Stimulated activated CD4-positive, alpha-beta T cell treated with anti-CD3 and anti-CD28 coated beads, Interleukin-15, amount 100 ng/mL, for 1 hour (primary cell): ENCODE measurements at places on chromosomes 16 and 17.

DNA sequence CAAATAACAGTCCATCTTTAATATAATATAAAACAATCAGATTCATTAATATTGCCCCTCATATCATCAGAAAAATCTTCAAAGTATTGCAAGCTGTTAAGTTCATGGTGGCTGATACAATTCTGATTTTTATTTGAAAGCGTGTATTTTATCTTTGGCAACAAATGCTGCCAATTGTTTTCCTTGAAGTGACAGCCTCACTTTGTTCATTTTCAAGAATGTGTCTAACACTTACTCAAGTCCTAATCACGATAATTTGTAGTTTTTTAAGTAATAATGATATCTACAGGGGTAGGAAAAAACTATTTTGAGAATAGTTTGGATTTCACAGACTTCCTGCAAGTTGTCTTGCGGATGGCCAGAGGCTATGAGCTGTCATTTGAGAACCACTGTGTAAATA is 75.8 kb downstream of the HS3ST3B1 start:
- no peak for DNase-seq

DNA sequence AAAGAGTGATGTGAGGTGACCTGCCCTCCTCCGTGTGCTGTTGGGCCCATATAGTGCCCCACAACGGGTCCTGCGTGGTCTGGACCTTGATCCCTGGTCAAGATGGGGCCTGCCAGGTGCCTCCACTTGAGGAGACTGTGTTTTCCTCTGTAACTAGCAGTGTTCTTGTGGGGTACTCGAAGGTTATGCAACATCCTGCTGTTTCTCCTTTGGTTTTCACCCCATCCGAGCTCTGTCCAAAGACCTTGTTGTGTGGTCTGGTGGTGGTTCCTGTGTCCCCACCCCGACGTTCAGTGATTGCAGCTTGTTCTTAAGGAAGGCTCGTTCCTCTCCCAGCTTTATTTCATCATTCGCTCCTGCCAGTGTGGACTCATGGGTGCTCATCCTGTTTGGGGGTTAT is 38.7 kb upstream of the ZNF750 start:
- DNase-seq: no peak

GRCh38 chr17:78448356-78448993 is 70.0 kb downstream of the PGS1 start:
- DNase-seq: no peak

- no peak for DNase-seq
These were observed 24.4 kb downstream of the ATP6V0D1 start for GRCh38 chr16:67456391-67457081.

GRCh38 chr16:67429799-67430503 is 970 bp upstream of the HSD11B2 start:
- no peak for DNase-seq

DNA sequence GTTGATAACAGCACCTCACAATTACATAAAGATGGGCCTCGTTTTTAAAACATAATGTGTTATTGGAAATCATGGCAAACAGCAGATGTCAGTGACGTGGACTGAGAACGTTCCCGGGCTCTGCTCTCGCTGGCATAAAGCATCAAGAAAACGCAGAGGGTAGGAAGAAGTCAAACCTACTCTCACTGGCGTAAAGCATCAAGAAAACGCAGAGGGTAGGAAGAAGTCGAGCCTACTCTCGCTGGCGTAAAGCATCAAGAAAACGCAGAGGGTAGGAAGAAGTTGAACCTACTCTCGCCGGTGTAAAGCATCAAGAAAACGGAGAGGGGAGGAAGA is 110.6 kb downstream of the VPS53 start:
- DNase-seq: no peak

DNA sequence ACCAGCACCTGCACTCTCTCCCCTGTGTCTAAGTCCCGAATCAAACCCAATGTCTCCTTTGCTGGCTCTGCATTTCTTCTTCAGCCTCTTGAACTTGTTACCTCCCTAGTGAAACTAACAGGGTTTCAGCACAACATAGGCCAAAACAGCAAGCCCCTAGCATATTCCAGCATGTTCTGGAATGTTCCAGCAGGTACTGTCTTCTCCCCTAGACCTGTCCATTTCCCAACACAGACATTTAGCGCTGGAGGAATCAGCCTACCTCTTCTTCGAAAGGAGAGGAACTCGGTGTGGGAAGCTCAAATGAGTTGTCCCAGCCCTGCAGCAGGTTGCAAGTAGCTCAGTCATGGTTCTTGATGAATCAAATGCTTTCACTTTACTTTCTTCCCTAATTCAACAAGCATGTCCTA is 47.1 kb downstream of the LITAF start:
- no peak for DNase-seq

GRCh38 chr16:87874639-87875427 is 5.5 kb upstream of the SLC7A5 start:
- DNase-seq: peak; percentile 31

- peak; percentile 88 for DNase-seq
These were observed at the start of gene CCDC43 for GRCh38 chr17:44689477-44690217. Gene CCDC43 (minus strand): TSS chr17:44689776. CDS start chr17:44689753, 23 bp downstream.

DNA sequence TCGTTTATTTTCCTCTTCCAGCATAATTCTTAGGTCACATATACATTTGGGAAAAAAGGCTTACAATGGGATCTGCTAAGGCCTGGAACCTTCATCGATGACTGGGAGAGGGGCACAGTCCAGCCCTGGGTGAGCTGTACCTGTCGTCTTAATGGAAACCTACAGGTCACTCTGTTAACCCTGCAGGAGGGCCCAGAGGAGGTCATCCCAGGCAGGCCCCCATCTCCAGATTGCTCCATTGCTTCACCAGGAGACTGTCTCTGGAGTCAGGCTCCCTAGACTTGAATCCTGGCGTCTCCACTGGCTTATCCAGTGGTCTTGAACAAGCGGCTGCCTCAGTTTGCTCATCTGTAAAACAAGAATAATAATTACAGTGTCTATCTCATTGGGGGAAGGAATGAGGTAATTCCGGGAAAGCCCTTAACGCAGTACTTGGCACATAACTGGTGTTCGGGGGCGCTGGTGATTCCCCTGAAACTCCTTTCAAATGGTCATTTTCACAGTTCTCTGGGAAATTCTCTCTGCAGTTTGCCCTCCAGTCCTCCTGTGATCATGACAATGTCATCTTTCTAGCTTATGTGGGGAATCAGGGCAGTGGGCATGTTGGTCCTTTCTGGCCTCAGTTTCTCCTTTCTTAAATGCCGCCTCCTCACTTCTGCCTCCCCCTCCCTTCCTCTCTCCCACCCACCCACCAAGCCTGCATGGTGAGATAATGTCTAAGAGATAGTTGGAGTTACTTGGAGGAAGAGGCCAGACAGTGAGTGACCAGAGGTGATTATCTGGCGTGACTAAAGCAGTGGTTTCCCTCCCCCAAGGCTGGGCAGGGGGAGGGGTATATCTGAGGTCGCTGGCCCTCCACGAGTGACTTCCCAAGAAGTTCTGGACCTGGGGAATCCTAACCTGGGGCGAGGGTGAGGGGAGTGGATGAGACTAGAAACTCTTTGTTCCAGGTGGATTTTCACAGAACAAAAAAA is 31.3 kb upstream of the TAC4 start:
- no peak for DNase-seq

- DNase-seq: no peak
These were observed 55.2 kb upstream of the SREBF1 start for GRCh38 chr17:17892009-17892408.

- no peak for DNase-seq
These were observed 80.0 kb downstream of the PCTP start for GRCh38 chr17:55830699-55831471.

DNA sequence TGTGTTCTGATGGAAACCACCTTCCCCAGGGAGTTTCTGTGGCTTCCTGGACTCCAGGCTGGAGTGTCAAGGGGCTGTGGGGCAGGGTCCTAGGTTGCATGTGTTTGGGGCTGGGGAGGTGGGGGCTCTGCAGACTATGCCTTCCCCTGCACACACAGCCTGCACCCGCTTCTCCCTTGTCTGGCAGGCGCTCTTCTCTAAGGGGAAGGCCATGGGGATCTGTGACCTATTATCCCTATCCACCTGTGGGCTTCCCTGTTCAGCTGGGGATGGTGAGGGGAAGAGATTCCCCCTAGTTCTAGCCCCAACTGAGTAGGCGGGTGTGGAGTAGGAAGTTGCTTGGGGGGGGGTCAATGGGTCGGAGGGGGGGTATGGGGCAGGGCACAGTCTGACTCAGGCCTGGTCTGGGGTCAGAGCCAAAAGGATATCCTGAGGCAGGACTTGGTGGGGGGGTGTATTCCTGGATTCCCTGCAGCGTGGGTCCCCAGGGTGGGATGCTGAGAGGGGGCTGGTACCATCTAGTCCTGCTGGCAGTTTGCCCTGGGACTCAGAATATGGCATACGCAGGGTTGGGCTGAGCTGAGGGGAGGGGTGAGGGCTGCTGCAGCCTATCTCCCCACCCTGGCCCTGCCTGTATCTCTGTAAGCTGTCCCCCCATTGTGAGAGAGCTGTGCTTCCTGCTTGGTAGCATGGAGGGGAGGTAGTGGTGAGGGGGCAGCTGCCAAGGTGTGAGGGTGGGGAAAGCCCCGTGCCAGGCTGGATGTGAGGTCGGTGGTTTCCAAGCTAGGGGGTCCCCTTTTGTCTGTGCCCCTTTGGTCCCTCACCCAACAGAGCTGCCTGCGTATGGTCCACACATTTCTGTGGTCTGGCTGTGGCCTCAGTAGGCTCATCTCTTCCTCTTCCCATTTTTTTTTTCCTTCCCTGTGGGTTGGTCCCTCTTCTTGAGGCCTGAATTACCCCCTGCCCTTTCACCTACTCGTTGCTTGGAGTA is 14.7 kb downstream of the RARA start:
- DNase-seq: no peak

DNA sequence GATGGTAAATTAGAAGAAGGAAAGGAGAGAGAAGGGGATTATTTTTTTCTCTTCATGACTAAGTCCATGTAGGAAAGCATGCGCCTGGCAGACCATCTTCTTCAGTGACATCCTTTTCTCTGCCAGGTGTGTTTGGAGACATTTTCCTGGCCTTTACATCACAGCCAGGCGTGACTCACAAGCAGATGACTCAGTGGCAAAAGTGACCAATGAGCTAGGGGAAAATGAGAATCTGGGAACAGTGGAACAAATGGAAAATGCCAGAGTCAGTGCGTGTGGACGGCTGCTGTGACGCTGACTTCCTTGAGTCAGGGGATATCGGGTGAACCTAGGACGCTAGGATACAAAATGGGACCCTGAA is 9.4 kb downstream of the KIAA0513 start:
- DNase-seq: no peak

DNA sequence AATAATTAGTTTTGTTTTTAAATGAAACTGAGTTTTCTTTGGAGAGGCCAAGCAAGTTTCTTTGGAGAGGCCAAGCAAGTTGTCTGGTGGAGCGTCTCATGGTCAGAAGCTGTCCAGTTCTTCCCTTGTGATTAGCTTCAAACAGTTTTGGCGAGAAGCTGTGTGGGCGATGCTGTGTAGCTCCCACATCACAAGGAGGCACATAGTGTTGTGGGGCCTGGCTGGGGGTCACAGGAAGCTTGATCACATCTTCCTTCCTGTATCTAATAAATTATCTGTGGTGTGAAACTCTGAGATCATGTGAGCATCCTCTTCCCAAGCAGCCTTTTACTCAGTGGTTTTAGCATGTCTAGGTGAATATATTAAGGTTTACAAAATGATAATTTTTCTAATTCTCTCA is 33.9 kb downstream of the SPECC1 start:
- no peak for DNase-seq

DNA sequence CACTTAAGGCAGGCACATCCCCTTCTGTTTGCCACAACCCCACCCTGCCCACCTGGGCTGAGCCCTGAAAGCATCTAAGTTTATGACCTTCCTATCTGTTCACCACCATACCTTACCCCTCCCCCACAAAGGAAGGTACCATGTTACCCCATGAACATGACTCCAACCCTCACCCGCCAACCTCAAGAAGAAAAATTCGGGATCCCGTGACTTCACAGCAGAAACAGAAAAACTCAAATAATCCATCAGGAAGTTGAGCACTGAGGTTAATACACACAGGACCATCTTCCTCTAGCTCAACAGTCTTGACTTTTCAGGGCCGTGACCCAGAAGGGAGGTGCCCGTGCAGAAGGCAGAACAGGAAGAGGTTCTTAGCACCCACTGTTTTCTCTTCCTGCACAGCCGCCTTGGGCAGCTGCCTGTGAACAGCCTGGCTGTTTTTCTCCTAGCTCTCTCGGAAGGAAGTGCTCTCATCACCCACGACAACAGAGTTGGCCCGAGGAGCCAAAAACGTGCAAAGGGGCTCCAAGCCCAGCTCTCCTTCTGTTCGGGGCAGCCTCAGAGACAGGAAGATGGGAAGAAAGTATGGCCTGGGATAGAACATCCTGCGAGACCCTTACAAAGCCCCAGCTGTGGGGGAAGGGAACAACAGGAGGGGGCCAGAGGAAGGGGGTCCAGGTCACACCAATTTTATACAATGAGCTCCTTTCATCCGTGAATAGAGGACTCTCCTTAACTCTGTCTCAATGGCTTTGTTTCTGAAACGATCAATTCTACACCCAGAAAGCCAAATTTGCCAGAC is 101.1 kb downstream of the XYLT1 start:
- DNase-seq: peak; percentile 52

- no peak for DNase-seq
These were observed 6.6 kb downstream of the PTX4 start for GRCh38 chr16:1481906-1482835.

DNA sequence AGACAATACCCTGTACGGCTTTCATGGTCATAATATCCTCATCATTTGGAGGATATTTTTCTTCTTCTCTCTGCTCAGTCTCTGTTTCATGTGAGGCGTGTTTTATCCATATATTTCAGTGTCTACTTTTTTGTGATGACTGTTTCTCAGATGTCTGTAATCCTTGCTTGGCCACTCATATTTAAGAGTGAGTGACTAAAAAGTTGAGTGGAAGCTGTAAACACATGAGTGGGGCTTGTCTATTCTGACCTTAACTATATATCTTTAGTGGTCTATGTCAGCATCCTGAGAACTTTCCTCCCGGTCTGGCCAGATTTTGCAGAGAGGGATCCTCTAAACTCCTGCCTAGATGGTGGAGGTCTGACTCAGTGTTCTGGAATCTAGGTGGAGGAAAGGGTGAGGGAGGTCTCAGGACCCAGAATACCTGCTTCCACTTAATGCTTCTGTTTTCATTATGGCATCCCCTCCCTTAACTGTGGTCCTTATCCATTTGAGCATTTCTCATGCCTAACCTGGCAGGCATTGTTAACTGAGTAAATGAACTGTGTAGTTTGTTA is 6.0 kb downstream of the DDX19B start:
- DNase-seq: no peak

- no peak for DNase-seq
These were observed 1.4 kb downstream of the SRSF2 start for GRCh38 chr17:76735586-76736348.
